ENCODE measurements at places on chromosomes 13 and 19.

GRCh38 chr13:105790923-105791322, 744.5 kb downstream of the EFNB2 start:
- DNase-seq: no peak

DNA sequence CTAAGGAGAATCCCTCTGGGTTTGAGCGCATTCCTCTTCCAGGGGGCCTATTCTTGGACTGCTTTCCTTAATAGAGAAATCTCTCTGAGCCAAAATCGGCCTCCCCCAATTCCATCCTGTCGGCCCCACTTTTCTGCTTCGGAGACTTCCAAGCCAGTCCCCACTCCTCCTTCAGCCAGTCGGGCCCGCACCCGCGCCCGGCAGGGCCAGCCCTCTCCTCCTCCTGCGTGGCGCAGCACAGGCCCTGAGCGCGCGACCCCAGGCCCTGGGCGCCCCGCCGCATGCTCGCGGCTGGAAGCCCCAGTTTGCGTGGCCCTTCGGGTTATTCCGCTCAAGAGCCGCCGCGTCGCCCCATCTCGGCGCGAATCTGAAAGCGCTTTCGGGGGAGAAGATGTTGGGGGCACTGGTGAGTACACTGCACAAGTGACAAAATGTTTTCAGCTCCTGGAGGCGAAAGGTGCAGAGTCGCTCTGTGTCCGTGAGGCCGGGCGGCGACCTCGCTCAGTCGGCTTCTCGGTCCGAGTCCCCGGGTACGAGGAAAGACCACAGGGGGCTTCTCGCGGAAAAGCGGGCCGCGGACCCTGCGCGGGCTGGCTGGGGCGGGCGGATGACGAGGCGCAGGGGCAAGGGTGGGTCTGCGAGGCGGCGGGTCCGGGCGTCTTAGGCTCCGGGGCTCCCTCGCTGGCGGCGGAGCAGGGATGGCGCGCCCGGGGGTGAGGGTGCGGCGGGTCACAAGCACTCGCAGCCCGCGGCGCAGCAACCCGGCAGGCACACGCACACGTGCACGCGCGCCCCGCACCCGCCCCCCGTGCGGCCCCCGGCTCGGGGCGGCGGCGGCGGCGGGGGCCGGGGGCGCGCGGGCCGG, at the start of gene IL17D:
TSS of gene IL17D (plus strand) at position 785 of the 865 bp plus-strand sequence. CDS start 303 bp downstream, outside the sequence.
- peak; percentile 12 for DNase-seq

GRCh38 chr13:27868641-27869435, 51.0 kb upstream of the PDX1 start:
- no peak for DNase-seq

DNA sequence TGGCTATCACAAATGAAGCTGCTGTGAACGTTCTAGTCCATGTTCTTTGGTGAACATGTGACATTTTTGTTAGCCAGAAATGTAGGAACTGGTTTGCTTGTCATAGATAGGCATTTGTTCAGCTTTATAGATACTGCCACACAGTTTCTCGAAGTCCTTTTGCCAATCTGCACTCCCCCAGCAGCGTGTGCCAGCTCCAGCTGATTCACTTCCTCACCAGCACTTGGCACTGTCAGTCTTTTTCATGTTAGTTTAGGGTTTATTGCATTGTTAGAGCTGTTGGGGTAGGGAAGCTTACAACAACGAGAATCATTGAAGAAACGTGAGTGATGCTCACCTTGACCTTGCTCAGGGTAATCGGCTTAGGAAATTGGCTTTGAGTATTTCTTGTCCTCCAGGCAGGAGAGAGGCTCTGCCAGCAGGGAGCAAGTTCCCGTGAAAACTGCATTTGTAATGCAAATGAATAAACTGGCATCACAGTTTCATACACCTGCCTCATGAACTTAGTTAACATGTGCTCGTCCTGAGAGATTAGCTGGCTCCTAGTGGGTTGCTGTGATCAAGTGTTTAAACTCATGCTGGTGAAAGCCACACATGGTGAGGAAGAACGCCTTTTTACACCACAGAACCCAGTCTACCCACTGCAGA, 83.9 kb downstream of the ING1 start:
- no peak for DNase-seq

DNA sequence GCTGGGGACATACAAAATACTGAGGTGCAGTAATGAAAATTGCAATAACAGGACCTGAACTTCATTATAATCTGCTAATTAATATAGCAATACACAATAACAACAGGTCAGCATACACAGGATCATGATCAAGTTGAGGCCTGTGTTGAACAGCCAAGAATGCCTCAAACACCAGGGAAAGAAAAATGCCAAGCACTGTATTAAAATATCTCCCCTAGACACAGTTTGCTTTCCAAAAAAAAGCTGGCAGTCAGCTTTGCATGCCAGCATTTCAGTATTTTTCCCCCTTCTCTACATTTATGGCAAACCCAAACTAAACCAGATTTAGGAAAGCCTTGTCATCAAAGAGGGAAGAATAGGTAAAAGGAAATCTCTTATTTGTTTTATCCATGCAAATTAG, 226.9 kb downstream of the LHFPL6 start:
- no peak for DNase-seq

DNA sequence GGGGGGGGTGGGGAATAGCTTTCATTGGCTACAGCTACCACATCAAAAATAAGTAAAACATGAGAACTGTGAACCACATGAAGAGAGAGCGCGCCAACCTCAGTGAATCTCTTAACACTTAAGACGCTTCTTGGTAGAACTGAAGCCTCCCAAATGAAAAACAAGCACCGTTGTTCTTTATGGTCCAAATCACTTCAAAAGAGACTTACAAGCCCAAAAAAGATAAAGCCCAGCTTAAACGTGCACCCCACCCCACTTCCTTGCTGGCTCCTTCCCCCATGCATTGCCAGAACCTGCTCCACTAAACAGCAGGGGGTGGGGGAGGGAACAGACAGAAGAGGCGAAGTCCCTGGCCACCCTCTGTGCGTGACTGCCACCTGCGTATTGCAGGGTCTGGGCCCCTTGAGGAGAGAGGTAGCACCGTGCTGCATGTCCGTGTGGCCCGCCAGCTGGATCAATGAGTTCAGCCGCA, 479.1 kb downstream of the FOXO1 start:
- DNase-seq: no peak

- DNase-seq: no peak
Observed at GRCh38 chr13:50098693-50099092, 83.4 kb downstream of the KCNRG start.

GRCh38 chr13:48126944-48127830, 32.3 kb upstream of the MED4 start:
- no peak for DNase-seq

DNA sequence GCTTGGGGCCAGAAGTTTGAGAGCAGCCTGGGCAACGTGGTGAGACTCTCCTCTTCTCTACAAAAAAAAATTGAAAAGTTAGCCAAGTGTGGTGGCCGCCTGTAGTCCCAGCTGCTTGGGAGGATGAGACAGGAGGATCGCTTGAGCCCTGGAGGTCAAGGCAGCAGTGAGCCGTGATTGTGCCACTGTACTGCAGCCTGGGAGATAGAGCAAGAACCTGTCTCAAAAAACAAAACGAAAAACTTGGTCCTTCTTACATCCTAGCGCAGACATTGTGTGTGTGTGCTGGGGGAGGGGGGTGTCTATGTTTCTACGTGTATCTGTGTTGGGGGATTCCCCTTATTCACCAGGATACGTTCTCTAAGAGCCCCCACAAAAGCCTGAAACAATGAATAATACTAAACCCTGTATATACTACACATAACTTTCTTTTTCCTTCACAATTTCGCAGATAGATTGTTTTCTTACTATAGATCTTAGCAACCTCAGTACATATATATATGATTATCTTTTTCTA, 7.9 kb downstream of the AXL start:
- no peak for DNase-seq

GRCh38 chr13:113655346-113656002, 2.5 kb downstream of the ATP4B start:
- no peak for DNase-seq

DNA sequence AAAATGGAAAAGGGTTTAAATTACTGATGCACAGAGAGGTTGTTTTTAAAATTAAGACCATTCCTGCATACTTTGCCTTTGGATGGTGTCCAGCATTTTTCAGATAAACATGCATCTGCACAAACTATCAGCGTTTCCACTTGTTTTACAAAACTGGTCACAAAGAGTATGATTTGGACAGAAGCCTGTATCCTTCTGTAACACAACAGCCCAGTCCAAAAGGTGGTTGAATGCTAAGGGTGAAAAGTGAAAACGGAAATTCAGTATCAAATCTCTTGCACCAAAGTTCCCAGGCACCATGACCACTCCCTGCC, 21.7 kb upstream of the DOCK9 start:
- no peak for DNase-seq

GRCh38 chr19:54183431-54183830, 5.9 kb downstream of the MBOAT7 start:
- no peak for DNase-seq

DNA sequence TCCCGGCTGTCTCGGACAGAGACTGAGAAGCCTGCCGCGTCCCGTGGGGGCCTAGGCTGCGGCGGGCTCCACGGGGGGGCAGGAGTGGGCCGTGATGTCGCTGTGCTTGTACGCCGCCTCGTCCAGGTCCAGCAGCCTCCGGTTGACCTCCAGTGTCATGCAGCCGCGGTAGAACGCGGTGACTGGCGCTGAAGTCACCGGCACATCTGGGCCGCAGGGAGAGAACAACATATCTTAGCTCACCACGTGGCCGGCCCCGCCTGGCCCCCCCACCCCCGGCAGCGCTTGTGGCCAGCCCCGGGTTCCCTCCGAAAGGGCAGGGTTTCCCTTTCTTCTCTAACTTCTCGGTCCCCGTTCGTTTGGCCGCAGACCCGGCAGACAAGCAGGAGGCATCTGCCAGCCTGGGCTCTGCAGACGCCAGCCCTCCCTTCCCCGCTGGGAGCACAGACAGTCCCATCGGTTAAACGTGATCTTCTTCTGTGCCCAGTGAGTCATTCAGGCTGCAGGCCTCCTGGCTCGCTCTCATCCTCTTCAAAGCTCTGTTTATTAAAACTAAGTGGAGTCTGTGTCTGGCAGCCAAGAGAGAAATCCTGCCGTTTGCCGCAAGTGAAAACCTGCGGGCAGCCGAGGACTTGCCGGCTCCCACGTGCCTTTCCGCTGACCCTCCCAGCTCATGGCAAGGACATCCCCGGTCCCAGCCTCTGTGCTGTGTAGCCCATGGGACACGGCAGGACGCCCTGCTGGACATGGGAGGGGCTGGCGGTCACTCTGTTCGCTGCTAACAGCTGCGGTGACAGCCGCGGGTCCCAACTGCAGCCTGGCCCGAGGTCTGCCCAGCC, 42.8 kb downstream of the GAS6 start:
- DNase-seq: no peak

- DNase-seq: no peak
Observed at GRCh38 chr13:99991013-99991827, 9.6 kb downstream of the ZIC2 start.

DNA sequence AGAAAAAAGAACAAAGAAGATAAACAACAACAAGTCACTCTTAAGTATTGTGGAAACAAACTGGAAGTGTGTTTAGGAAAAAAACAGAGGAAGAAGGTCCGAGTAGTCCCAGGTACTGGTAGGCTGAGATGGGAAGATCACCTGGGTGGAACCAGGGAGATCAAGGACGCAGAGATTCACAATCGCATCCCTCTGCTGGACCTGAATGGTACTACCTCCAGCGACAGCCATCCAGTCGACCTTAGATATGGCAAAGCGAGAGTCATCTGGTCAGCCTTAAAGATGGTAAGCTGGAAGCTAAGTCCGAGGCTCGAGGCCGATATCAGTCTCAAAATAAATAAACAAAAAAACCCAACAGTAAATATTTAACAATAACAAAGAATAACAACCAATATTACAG, 44.9 kb upstream of the ZNF91 start:
- DNase-seq: no peak

DNA sequence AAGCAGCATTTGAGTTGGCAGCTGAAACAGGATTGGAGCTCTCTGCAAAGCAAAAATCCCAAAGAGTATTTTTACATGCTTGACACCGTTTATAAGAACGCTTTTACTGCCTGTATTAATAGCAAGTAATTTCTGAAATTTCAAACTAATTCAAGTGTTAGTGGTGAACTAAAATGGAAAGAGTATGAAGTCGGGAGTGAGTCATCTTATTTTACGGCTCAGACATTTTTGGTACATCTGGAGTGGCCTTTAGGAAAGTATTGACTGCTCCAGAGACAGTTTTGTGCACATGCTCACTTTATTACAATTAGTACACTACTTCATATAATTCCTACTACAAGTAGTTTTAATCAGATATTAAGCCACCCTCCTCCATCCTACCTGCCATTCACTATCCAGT, 167.4 kb downstream of the SLITRK6 start:
- DNase-seq: no peak

GRCh38 chr19:47469363-47469700, 2.4 kb downstream of the SLC8A2 start:
- no peak for DNase-seq

GRCh38 chr13:48232420-48233045, 473 bp upstream of the ITM2B start:
- DNase-seq: no peak

DNA sequence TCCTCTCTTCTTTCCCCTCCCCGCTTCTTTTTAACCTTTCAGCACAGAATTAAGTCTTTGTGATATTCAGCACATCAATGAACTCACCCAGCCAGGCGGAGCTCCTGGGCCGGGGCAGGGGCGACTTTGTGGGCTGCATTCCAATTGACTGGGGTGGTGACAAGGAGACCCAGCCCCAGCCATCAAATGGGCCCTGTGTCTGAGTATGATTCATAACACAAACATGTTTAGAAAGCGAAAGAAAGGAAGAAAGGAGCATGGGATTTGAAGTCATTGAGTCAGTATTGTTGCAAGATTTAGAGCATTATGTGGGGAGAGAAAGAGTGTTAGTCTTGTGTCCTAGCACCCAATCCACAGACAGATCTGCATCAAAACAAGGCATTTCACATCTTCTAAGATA, 185.3 kb downstream of the LHFPL6 start:
- no peak for DNase-seq

- DNase-seq: no peak
Observed at GRCh38 chr13:109840201-109840892, 54.0 kb upstream of the IRS2 start.

DNA sequence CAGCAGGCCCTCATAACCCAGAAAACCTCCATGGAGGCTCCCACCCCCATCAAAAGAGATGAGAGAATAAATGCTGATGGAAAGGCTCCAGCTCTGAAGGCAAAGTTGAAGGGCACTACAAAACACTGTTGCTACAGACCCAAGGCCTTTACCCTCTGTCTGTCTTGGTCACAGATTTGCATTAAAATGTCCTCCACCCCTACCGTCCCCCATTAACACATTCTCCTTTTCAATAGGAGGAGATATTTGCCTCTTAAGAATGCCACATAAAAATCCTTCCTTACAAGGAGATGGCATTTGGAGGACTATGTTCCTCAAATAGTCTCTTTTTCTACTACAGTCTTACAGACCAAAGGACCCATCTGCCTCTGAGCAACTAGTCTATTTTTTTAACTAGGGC, 361.5 kb downstream of the ENOX1 start:
- DNase-seq: no peak

DNA sequence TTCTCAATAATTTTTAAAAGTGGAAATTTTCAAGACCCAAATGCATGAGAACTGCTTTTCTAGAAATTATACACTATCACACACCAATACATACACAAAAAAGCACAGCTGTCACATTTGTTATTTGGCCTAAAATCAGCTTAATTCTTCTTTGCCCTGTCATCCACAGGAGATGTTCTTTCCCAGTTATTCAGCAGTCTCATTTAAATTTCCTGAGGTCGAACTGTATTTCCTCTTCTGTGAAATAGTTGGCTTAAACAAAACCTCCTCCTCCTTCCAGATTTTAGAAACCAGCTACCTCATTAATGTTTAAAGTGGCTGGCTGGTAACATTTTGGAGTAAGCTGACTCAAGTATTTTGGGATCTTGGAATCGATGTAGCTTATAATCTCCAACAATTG, 39.1 kb downstream of the SMAD9 start:
- no peak for DNase-seq

- DNase-seq: no peak
Observed at GRCh38 chr13:62119739-62120700, 704.4 kb upstream of the PCDH20 start.

Data from stimulated activated CD4-positive, alpha-beta T cell treated with anti-CD3 and anti-CD28 coated beads, Interleukin-1b, Interleukin-23, amount 100 ng/mL, for 1 hour (primary cell).